ENCODE measurements at places on chromosomes 11 and 22.
A peak's percentile ranks its signal among the peaks of the same experiment; 100 is the strongest.

DNA sequence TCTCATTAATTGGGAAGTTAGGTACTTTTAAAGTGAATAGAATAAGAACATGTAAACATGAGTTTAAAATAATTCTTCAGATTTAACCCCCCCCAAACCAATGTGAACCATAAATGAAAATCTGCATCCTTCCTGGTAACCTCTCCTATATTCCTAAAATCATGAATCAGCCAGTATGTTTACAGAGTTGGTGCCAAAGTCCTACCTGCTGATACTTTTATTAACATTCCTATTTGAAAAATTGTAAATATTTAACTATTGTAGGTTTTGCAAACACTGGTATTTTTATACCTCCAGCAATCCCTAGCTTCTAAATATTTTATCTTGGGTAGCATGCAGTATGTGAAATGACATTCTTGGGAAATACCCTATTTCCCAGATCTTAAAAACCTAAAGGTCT, 278.2 kb downstream of the RAB38 start:
- H3K27ac ChIP-seq, result no peak overlapping the region
- no peak overlapping the region for H3K4me3 ChIP-seq
- H3K36me3 ChIP-seq, result no peaks in the 10 kb centered on the region
- no peak for DNase-seq
- no peaks in the 10 kb centered on the region for H3K4me1 ChIP-seq

GRCh38 chr22:47724751-47725150, 962.3 kb downstream of the TBC1D22A start:
- no peak overlapping the region for H3K4me3 ChIP-seq
- no peak overlapping the region for H3K27ac ChIP-seq

DNA sequence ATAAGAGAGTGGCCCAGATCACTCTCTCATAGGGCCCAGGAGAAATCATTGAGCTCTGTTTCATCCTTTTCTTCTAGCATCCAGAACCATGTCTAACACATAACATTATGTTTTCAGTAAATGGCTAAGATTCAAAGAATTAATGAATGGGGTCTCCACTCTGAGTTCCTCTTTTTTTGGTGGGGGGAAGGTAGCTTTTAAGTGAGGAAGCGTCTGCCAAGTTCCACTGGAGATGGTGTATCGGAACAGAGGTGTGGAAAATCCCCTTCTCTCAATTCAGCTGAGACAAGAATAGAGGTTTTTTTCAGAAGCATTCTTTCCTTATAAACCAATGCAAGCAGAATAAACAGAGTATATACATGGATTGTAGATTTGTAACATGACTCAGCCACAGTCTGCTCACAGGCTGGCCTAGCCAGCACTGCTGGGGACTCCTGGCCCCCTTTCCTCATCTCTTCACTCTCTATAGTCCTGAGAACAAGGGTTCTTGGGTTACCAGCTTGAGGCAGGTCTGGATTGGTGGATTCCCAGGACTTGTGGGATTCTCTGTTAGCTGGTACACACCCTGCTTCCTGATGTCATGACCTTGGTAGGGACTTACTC, 97.2 kb downstream of the TRAF6 start:
- DNase-seq, result no peak
- peaks cover 38% of the 10 kb centered on the region for H3K4me1 ChIP-seq
- H3K4me3 ChIP-seq, result no peak overlapping the region
- no peak overlapping the region for H3K27ac ChIP-seq
- no peaks in the 10 kb centered on the region for H3K27me3 ChIP-seq
- H3K36me3 ChIP-seq, result no peaks in the 10 kb centered on the region

- H3K4me1 ChIP-seq, result no peaks in the 10 kb centered on the region
- no peak for DNase-seq
- H3K27me3 ChIP-seq, result no peaks in the 10 kb centered on the region
- no peaks in the 10 kb centered on the region for H3K36me3 ChIP-seq
- H3K27ac ChIP-seq, result no peak overlapping the region
These were observed 262.5 kb upstream of the ANO5 start for GRCh38 chr11:21930408-21930807.

GRCh38 chr11:47352556-47352955, at the start of gene MYBPC3:
Gene MYBPC3, minus strand, starts transcription at chr11:47352702. Its CDS starts 55 bp downstream, at chr11:47352647.
- no peaks in the 10 kb centered on the region for H3K27me3 ChIP-seq
- H3K27ac ChIP-seq, result no peak within 1 kb of the TSS
- H3K4me3 ChIP-seq, result no peak within 1 kb of the TSS
- no peaks in the 10 kb centered on the region for H3K4me1 ChIP-seq

DNA sequence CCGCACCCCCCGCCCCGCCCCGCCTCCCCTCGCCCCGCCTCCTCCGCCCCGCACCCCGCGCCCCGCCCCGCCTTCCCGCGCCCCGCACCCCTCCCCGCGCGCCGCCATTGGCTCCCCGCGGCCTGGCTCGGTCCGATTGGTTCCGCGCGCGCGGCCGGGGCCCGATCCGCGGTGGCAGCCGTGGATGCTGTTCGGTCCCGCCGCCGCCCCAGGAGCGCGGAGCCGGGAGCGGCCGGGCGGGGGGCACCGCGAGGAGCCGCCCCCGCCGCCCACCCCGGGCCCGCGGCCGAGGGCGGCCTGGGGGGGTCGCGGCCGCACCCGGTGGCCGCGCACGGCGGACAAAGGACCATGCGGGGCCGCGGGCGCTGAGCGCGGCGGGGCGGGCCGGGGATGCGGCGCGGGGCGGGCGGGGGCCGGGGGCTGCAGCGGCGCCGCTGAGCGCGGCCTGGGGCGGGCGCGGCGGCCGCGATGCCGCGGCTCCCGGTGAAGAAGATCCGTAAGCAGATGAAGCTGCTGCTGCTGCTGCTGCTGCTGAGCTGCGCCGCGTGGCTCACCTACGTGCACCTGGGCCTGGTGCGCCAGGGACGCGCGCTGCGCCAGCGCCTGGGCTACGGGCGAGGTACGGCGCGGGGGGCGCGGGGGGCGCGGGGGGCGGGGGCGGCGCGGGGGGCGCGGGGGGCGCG, at the start of gene B4GALNT4:
B4GALNT4 (plus strand) TSS at position 164 of the 683 bp plus-strand sequence; CDS start at position 469, 305 bp downstream.
- H3K27ac ChIP-seq, result no peak within 1 kb of the TSS
- peaks cover 10% of the 10 kb centered on the region for H3K4me1 ChIP-seq
- H3K27me3 ChIP-seq, result peaks cover 26% of the 10 kb centered on the region
- H3K4me3 ChIP-seq, result no peak within 1 kb of the TSS
- peak; percentile 17 for DNase-seq
